ENCODE measurements at places on chromosomes 6 and 20. TPM values are rescaled to one million over a fixed set of nuclear protein-coding genes. Genes with fewer than 3 reads are reported as not detected.

The SLC35F1 gene
- total RNA-seq = 0.05 TPM

The ADGRG6 gene
- 4.5 TPM for total RNA-seq

DNA sequence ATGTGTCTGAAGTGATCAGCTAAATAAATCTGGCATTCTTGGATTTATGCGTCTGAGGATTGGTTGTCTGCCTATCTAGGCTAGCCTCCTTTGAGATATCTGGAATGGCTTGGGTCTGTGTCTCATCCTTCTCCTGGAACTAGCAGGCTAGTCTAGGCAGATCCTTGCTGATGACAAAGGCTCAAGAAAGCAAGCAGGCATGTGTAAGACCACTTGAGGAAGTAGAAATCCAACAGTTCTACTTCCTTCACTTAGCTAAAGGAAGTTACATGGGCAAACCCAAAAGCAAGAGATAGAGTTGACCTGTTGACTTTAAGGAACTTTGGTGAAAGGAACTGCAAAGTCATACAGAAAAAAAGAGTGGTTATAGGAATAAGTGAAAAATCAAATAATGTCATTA lies 672.6 kb downstream of the MAFB start:
- no peak overlapping the region for H3K27ac ChIP-seq
- no peaks in the 10 kb centered on the region for H3K36me3 ChIP-seq
- no peak for DNase-seq
- H3K27me3 ChIP-seq = 0 out of 2 replicates have a peak, but pooled peaks cover 3% of the 10 kb centered on the region

DNA sequence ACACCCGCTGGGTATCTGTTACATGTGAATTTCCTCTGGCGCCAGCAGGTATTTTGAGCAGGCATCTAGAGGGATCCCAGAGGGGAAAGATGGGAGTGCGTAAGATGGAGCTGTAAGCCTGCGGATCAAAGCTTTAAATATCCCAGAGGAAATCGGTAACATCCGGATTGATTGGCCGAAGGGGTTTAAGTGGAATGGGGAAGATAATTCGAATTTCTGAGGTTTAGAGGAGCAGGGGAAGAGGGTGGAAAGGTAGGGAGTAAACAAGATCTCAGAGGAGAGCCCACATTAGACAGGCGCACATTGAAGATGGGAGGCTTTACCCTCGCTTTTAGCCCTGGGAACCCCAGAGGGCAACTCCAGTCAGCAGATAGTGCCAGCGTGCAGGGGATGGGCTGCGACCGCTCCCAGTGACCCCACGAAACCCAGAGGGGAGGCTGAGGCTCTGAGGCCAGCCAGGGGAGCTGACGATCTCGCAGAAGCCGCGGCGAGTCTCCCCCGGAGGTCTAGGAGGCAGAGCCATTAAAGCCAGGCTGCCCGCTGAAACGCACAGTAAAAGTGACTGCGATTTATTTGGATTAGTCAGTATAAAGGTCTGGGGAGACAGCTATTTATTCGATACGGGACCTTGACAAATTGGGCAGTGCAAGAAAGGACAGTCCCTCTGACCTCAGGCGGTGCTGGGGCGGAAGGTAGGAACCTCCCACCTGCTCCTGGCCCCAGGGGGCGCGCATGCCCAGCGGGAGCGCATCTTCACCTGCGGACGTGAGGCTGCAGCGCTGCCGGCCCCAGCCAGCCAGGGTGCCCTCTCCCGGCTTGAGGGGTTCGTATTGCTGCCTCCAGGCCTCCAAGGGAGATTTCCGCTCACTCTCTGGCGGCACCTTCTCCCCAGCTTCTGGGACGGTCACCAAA lies 34.3 kb upstream of the TCF21 start:
- no peaks in the 10 kb centered on the region for H3K27me3 ChIP-seq
- no peak for DNase-seq
- H3K36me3 ChIP-seq = no peaks in the 10 kb centered on the region
- no peak overlapping the region for H3K4me3 ChIP-seq
- no peak overlapping the region for H3K27ac ChIP-seq

GRCh38 chr6:101458336-101458735 lies 64.8 kb downstream of the GRIK2 start:
- H3K27ac ChIP-seq = no peak overlapping the region
- DNase-seq = no peak
- no peak overlapping the region for H3K4me3 ChIP-seq
- H3K36me3 ChIP-seq = no peaks in the 10 kb centered on the region
- no peaks in the 10 kb centered on the region for H3K27me3 ChIP-seq

- DNase-seq = peak; percentile 22
- H3K4me1 ChIP-seq = peaks cover 24% of the 10 kb centered on the region
- H3K27me3 ChIP-seq = no peaks in the 10 kb centered on the region
Measured at GRCh38 chr6:56220078-56220477, 27.3 kb downstream of the COL21A1 start.

GRCh38 chr20:45840700-45841198 lies 7.2 kb downstream of the SNX21 start:
- no peak overlapping the region for H3K4me3 ChIP-seq
- 0 out of 2 replicates have a peak, but pooled peaks cover 2% of the 10 kb centered on the region for H3K4me1 ChIP-seq
- DNase-seq = no peak
- peaks cover 61% of the 10 kb centered on the region for H3K36me3 ChIP-seq

The SNAP91 gene
- total RNA-seq = not detected

DNA sequence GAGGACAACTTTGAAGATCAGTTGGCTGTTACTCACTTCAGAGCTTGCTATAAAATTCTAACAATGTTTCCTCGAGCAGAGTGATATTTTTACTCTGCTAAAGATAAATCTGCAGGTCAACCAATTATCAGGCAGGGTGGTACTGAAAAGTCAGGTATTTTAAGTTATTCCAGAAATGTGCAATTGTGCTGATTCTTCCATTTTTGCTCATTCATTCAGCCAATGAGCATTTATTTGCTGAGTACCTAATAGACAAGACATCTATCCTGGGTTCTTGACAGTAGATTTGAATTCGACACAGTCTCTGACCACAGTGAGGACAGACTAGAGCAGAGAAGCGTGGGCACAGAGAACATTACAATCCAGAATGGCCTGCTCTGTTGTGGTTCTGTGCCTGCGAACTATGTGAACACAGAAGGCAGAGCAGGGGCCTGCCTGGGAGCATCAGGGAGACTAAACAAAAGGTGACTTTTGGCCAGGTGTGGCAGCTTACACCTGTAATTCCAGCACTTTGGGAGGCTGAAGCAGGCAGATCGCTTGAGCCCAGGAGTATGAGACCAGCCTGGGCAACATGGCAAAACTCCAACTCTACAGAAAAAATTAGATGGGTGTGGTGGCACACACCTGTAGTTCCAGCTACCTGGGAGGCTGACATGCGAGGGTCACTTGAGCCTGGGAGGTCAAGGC lies 14.8 kb downstream of the TPMT start:
- no peak overlapping the region for H3K4me3 ChIP-seq
- no peak for DNase-seq
- H3K27me3 ChIP-seq = no peaks in the 10 kb centered on the region
- H3K27ac ChIP-seq = no peak overlapping the region

GRCh38 chr6:154619146-154619545 lies 108.7 kb upstream of the CNKSR3 start:
- no peak overlapping the region for H3K4me3 ChIP-seq
- no peak for DNase-seq
- no peak overlapping the region for H3K27ac ChIP-seq
- no peaks in the 10 kb centered on the region for H3K36me3 ChIP-seq

DNA sequence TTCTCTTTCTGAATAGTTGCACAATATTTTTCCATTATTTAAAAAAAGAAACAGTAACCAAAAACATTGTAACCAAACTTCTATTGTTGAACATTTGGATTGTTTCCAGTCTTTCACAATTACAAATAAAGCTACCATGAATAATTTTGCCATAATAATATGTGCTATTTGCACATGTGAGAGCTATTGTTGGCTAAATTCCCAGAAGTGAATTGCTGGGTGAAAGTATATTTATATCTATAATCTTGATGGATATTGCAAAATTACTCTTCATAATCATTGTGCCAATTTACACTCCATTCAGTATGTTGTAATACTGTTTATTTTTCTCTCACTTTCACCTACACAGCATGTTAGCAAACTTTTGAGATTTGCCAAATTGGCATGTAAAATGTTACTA lies 36.6 kb upstream of the SLC22A16 start:
- no peaks in the 10 kb centered on the region for H3K27me3 ChIP-seq
- no peak overlapping the region for H3K27ac ChIP-seq
- DNase-seq = no peak
- peaks cover 18% of the 10 kb centered on the region for H3K4me1 ChIP-seq

- H3K36me3 ChIP-seq = no peaks in the 10 kb centered on the region
- H3K27ac ChIP-seq = no peak overlapping the region
- no peak for DNase-seq
- no peaks in the 10 kb centered on the region for H3K4me1 ChIP-seq
- H3K4me3 ChIP-seq = no peak overlapping the region
Measured at GRCh38 chr6:20319520-20320357, 81.9 kb upstream of the E2F3 start.

- no peak overlapping the region for H3K4me3 ChIP-seq
- no peaks in the 10 kb centered on the region for H3K36me3 ChIP-seq
- no peak for DNase-seq
- H3K27me3 ChIP-seq = no peaks in the 10 kb centered on the region
- H3K4me1 ChIP-seq = no peaks in the 10 kb centered on the region
Measured at GRCh38 chr6:64539917-64540316, 904.3 kb downstream of the PHF3 start.

The TSBP1 gene
- not detected for total RNA-seq

GRCh38 chr6:134295953-134296553 lies 21.9 kb downstream of the SGK1 start:
- H3K4me1 ChIP-seq = peaks cover 19% of the 10 kb centered on the region
- no peaks in the 10 kb centered on the region for H3K27me3 ChIP-seq
- H3K27ac ChIP-seq = peak overlapping the region; percentile 76
- H3K4me3 ChIP-seq = no peak overlapping the region
- no peaks in the 10 kb centered on the region for H3K36me3 ChIP-seq

The GJA10 gene
- not detected for total RNA-seq

The GPR63 gene
- total RNA-seq = 0.44 TPM

All from SJSA1 (cell line).